ENCODE measurements at places on chromosomes 7 and 10.
A peak's percentile ranks its signal among the peaks of the same experiment; 100 is the strongest.

DNA sequence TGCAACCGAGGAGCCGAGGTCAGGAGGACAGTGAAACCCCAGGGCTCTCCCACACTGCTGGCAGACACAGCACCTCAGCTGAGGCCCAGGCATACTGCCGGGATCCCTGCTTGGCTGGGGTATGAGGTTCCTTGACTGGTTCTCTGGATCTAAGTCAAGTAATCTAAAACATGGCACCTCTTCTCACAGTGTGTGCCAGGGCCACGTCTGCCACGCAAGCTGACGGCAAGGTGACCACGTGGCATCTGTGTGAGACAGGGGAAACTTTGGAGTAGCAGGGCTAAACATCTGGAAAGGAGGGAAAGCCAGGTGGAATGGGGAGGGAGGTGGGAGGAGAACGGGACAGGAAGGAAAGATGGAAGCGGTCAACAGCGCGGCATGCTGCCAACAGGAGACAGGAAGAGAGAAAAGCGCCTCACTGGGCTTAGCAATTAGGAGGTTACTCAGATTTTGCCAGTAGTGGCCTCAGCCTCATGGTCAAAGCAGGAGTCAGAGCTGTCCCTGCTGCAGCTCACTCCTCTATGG lies 103.7 kb downstream of the CXCL12 start:
- DNase-seq = no peak

DNA sequence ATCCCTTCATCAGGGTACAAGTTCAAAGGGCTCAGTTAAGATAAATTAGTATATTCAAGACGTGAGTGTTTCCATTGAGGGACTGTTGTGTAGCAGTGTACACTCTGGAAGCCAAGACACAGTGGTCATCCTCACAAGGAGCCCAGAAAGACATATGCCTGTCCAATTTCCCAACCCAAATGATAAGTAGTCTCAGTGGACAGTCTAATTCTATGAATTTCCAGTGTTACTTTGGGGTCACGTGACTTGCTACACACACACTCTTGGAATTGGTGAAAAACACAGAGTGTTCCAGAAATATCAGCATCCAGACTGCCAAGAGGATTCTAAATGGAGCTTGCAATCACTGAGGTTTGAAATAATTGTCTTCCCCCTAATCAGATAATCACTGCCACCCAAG lies 365.1 kb downstream of the WDR11 start:
- no peak for DNase-seq

GRCh38 chr7:100088621-100089457 lies at the start of gene COPS6:
COPS6 (plus strand) TSS chr7:100088969; CDS start chr7:100088991, 22 bp downstream.
- DNase-seq = peak; percentile 66

- DNase-seq = no peak
These were observed 17.3 kb downstream of the KDM7A start for GRCh38 chr7:140159497-140159896.

- no peak for DNase-seq
These were observed 67.0 kb downstream of the IMMP2L start for GRCh38 chr7:111495173-111495810.

- no peak for DNase-seq
These were observed 58.5 kb downstream of the PHYHIPL start for GRCh38 chr10:59234816-59235429.

DNA sequence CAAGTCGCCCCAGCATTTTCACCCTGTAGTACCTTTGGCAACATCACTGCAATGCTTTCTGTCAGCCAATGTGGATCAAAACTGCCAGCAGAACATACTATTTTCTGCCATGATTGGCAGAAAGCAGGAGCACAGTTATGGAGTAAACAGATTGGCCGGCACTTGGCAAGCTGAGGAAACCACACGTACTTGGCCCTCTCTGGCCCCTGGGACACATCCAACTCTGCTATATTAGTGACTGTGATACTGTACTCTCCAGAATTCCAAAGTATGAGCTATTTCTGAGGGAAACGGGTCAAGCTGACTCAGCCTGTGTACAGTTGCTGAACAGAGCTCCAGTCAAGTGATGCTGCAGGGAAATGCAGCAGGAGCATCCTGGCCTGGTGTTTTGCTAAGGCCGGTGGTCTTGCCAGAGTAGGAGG lies 39.8 kb upstream of the LANCL2 start:
- DNase-seq = no peak

DNA sequence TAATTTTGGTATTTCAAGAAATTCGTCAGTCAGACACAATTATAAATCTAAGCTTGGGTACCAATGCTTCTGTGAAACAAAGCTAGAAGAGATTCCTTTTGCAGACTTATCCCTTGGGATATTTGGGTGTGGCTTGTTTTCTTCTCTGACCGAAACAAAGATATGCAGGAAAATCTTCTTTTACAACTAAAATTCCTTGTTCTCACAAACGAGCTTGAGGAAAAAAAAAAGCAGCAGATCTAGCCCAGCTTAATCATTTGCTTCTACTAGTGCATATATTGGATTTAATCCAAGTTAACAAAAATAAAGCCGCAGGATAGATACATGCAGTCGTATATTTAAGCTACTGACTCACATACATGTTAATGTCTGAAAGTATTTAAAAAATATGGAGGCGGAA lies 104.2 kb downstream of the PRTFDC1 start:
- DNase-seq = no peak

DNA sequence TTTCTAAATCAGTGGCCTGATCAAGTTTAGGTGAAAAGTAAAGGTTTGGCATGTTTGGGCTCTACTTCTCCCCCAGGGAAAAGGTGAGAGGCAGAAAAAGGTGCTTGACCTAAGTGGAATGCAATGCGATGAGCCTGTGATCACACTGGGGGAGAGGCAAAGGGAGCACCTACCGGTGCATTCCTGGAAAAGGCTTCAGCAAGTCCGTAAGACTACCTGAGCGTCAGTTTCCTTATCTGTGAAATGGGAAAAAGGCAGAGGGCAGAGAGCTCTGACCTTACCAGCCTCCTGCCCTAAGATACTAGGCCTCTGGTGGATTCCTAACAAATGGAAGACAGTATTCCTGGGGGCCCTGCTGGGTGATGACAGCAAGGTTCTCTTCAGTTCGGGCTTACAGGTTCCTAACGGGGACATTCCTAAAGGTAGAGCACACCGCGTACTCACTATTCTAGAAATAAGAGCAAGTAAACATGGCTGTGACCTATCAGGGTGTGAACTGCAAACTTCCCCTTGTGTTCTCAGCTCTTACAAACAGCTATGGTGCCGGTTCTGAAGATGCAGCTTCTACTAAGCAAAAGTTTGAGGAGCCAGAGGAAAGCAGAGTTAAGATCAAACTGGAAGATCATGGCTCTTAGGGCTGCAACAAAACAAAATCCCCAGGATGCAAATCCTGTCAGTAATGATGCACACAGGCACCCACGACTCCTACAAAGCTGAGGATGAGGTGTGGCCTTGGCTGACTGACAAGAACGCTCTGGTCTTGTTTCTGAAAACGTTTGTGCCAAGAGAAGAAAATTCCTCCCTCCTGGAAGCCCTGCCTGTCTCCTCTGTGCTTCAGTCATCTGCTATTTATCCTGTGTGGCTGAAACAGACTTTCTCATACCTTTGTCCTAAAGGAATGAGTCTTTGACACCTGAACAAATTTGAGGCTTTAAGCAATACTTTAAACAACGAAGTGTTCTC lies 13.3 kb upstream of the ACSL5 start:
- DNase-seq = no peak

GRCh38 chr10:96358851-96359540 lies at the start of gene OPALIN:
OPALIN (minus strand) TSS chr10:96359002; CDS start chr10:96358896, 106 bp downstream.
- no peak for DNase-seq

GRCh38 chr10:65294329-65294728 lies 1631.5 kb upstream of the LRRTM3 start:
- DNase-seq = no peak

DNA sequence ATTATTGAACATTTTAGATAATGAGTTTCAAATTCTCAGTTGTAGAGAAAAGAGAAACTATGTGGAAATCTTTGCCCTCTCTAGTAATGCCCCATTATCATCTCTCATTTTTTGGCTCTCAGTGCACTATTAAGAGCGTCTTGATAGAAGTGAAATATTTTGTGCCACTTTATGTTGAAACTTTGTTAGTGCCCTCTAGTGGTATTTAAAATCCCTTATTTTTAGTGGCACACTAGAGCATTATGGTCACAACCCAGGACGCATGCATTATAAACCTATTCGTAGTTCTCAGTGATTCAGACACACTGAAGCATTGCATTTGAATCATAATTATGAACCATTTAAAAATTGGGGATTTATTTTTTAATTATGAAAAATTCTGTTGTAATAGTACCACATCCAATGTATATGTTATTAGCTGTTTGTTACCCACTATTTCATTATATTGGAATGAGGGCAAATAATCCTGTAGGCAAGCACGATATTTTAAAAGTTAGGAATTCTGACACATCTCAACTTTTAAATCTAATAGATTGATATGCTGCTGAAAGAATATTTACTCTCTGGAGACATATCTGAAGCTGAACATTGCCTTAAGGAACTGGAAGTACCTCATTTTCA lies 21.9 kb downstream of the PDCD4 start:
- DNase-seq = no peak

DNA sequence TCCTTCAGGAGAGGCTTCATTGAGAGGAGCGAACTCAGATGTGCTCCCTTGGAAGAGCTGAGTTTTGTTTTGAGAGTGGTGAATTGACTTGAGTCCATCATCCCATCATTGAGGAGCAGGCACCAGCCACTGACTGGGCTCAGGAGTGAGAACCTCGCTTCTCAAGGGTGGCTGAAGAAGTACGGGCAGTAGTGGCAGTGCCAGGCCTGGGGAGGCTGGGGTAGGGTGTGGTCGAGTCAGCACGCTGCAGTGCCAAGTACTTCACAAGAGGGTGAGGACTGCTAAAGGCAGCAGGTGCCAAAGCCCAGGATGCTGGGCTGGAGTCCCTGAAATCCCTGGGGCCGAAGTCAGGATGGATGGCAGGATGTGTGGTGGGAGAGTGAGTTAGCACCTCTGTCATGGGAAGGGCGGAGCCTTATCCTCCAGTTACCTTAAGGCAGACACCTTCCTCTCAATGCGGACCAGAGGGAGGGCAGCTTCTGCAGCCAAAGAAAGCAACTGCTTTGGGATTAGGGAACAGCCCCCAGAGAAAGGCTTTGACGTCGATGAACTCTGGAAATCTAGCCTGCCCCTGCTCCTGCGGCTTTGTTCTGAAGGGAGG lies 210.3 kb downstream of the CAMK1D start:
- no peak for DNase-seq

- no peak for DNase-seq
These were observed at the start of gene LRRN3 for GRCh38 chr7:111090846-111091245. LRRN3 (plus strand) TSS chr7:111091127; CDS start chr7:111122773, 31,646 bp downstream.

- no peak for DNase-seq
These were observed 59.0 kb downstream of the PAXIP1 start for GRCh38 chr7:154943906-154944305.

All from HuH-7.5 (cell line).